AG09319 (cell line): ENCODE measurements at places on chromosomes 1 and 21.
A peak's percentile ranks its signal among the peaks of the same experiment; 100 is the strongest.

- no peak for DNase-seq
Observed at GRCh38 chr1:41048540-41048939, 27.0 kb upstream of the SLFNL1 start.

- peak; percentile 12 for DNase-seq
Observed at GRCh38 chr1:147062956-147063355, 109.3 kb downstream of the PRKAB2 start.

GRCh38 chr1:159291424-159291823 lies 10.7 kb upstream of the FCER1A start:
- no peak for DNase-seq

DNA sequence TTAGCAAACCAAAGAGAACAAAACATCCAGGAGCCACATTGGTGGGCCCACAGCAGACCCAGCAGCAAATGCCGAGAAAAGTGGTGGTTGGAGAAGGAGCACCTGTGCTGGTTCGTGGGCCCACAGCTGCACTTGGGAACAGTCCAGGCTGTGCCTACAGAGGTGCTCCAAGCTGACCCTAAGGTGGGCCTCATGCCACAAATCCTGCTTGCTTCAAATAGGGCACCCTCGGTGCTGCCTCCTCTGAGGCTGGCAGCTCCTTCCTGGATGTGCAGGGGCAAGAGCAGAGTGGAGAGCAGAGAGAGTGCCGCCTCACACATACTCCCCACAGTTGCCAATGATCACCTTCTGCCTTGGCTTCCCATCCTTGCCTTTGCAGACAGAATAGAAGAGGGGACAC lies 40.1 kb downstream of the BMP8A start:
- no peak for DNase-seq

- no peak for DNase-seq
Observed at GRCh38 chr21:38913120-38913892, 107.6 kb downstream of the ETS2 start.

GRCh38 chr1:93708734-93709481 lies 27.3 kb upstream of the BCAR3 start:
- DNase-seq = no peak

GRCh38 chr1:169925505-169926482 lies 32.1 kb upstream of the SCYL3 start:
- DNase-seq = no peak

- DNase-seq = peak; percentile 89
Observed at GRCh38 chr1:201655243-201655642, 116.3 kb downstream of the NAV1 start.

GRCh38 chr1:247855911-247856310 lies 1.1 kb upstream of the TRIM58 start:
- no peak for DNase-seq

DNA sequence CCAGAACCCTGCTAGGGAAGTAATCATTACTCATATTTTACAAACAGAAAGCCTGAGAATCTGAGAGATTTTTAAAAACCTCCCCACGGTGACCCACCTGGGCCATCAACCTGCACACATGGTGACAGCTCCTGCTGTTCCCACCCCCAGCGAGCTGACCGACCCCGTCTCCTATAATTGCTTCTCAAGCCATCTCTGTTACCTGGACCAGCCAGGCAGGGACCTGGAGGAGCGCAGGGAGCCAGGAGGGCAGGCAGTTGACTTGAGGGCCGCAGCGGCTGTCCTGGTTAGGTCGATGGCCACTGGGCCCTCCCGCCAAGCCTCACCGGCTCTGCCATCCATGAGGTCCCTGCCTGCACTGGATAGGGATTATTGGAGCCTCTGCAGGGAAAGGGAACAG lies 7.7 kb downstream of the TFF2 start:
- no peak for DNase-seq

DNA sequence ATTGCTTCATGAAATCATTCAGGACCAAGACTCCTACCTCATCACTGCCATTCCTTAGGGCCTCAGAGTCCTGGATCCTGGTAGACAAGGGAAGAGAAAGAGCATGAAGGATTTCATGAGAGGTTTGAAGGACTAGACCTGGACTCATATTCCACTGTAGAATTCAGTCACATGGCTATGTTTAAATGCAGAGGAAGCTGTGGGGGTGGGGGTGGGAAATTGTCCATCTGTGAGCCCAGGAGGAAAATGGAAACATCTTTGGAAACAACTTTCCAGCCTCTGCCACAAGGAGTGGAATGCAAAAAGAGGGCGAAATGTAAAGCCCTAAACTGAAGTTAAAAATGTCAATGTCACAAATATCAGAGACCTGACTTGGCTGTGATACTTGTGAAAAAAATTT lies 73.0 kb downstream of the BRINP2 start:
- DNase-seq = no peak

DNA sequence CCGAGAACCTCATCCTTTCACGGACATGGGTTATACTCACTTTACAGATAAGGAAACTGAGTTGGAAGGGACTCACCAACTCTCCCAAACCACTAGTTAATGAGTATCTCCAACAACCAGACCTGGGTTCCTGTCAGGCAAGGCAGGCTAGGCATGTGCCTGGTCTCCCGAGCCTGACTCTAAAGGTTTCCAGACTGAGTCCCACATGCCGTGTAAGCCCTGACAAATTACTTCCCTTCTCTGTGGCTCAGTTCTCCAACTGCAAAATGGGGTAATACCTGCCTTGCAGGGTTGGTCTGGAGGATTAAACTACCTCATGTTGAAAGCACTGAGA lies 34.3 kb downstream of the SSBP3 start:
- no peak for DNase-seq

DNA sequence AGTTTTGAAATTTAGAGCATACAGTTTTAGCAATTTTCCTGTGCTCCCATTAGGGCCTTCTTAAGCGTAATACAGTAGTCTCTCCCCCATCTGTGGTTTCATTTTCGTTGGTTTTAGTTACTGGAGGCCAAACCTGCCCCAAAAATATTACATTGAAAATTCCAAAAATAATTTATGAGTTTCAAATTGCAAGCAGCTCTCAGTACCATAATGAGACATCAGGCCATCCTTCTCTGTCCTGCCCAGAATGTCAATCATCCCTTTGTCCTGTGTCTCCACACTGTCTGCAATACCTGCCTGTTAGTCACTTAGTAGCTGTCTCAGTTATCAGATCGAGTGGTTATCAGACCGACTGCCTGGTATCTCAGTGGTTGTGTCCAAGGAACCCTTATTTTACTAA lies 45.4 kb downstream of the ADSS2 start:
- DNase-seq = no peak

GRCh38 chr1:47984175-47984789 lies 12.9 kb downstream of the TRABD2B start:
- DNase-seq = no peak

DNA sequence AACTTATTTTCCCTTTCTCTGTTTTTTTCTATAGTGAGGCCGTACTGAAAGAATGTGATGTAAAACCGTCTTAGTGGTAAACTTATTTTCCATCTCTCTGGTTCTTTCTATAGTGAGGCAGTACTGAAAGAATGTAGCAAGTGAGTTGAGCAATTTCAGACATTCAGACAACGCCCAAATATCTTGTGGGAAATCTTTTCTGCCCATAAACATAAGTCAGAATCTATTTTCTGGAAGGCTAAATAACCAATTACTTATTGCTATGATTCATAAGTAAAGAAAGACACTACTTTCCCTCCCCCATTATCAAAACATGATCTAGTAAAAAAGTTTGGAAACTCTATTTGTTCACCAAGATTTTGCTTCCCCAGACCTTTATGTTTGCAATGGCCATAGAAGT lies 18.8 kb upstream of the SCCPDH start:
- DNase-seq = peak; percentile 82

DNA sequence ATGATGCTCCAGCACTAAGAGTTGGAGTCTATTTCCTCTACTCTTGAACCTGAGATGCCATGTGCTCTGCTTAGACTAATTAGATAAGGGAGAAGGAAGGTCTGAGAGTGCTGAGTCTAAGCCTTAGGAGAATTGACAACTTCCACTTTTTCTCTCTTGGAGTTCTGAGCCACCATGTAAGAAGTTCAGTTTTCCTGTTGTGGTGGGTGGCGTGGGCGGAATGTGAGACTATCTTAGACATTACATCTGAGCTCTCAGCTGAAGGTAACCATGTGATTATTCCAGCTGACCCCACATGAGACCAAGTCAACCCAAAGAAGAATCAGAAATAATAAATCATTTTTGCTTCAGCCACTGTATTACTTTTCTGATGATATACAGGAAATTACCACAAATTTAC lies 404.5 kb upstream of the LRRC7 start:
- DNase-seq = no peak

DNA sequence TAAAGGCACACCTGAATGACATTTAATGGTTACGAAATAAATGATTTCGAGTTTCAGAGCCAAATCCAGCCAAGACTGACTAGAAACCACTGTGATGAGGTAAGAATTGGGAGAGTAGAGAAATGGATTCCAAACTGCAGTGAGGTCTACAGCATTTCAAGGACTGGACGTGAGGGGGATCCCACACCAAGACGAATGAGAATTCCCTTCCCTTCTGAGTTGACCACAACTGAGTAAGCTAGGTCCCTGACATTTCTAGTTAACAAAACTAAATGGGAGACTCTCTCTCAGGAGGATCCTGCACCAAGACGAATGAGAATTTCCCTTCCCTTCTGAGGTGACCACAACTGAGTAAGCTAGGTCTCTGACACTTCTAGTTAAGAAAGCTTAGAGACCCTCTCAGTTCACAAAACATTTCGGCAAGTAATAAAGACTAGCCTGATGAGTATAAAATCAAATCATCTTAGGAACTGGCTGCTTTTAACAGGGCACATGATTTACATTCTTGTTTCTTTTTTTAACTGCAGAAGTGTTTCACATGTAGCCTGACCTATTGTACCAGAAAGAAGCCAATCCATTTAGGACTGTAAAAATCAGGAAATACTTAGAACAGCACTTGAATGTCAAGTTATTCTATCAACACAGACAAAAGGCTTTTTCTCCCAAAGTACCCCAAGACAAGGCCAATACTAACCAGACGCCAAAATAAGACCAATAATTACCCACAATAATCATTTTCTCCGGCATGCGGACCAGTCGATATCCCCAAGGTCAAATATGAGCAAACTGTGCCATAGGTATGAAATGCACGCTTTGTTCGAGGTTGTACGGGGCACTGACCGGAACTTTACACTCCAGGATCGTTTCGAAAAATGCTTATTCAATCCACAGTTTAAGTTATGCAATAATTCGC lies 1.4 kb upstream of the SPATA1 start:
- peak; percentile 19 for DNase-seq

DNA sequence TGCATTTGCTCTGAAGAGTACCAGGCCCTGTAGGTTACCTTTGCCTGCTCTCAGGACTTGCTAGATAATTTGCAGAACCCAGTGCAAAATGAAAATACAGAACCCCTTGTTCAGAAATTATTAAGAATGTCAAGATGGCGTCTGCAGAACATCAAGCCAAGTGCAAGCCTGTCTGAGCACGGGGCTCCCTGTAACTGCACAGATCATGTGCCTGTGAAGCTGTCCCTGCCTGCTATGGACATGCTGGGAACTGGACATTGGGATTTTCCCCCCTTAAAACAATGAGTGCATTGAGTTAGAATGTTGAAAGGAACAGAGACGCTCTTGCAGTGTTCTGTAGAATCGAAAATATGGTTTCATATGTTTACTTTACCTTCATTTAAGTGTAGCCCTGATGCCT lies 2.9 kb downstream of the CLDN14 start:
- no peak for DNase-seq

GRCh38 chr21:43984905-43985689 lies 27.0 kb upstream of the TRAPPC10 start:
- DNase-seq = no peak

GRCh38 chr1:154869351-154870114 lies 548 bp downstream of the KCNN3 start:
- DNase-seq = no peak

- no peak for DNase-seq
Observed at GRCh38 chr1:218468711-218469110, 123.6 kb downstream of the TGFB2 start.

GRCh38 chr1:56644919-56645676 lies at the start of gene PRKAA2:
Gene PRKAA2 (plus strand): TSS chr1:56645314. CDS start chr1:56645388, 74 bp downstream.
- DNase-seq = no peak

- no peak for DNase-seq
Observed at GRCh38 chr21:44260066-44260465, 1.6 kb downstream of the DNMT3L start.

DNA sequence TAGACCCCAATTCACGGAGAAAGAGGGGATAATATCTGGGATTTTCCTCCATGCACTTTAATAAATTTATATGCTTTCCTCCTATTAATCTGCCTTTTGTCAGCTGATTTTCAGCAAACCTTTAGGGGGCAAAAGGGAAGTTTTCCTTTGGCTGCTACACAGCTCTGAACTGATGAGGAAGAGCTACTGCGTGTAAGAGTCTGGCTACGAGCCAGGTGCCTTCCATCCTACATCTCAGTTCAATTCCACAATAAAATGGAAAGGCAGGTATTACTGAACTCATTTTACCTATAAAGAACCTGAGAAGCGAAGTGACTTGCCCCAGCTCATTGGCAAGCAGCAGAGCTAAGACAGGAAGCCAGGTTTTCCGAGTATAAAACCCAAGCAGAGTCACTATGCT lies 28.3 kb upstream of the ZNF326 start:
- DNase-seq = no peak

DNA sequence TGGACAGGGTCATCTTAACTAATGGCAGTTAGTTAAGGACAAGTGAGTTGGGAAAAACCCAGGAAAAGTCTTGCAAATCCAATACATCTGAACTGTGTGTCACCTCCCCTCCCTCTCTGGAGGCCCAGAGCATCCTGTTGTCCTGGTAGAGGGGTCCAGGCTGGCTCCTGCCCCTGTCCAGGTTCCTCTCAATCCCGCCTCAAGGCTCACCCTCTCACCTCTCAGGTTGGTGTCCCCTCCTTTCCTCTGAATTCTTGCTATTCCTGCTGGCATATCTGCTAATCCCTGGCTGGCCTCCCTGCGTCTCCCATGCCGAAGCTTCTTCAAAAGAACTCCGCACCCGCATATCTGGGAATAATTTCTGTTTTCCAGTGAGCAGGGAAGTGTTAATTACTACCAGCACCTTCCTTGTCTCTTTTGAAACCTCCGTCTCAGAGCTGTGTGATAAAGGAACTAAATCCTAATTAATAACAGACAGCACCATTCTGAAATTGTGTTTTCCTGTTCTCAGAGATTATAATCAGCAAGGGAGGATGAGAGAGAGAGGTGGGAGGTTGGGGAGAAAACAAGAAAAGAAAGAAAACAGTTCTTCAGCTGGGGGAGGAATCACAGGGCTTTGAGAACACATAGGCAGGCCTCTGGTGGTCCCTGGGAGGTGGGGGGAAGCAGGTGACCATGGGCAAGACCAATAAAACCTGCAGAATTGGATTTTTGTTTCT lies 568.0 kb downstream of the PTPRU start:
- no peak for DNase-seq

DNA sequence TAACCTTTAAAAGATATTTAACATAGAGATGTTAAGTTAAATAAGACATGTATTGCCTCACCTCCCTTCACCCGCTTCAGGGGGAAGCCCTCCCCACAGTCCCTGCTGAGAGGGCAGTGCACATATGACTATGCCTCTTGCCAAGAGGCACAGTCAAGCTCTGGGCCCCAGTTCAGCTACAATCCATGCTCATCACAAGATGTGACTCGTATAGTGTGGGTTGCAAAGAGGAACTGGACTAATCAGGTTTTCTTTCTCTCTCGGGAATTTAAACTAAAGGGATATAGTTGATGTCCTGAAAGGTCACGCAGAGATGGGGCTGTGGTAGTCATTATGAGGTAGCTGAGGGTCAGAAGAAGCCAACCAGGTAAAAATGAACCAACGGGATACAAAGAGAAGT lies 35.6 kb downstream of the LYST start:
- DNase-seq = peak; percentile 3

- DNase-seq = no peak
Observed at GRCh38 chr1:210922666-210923065, 211.3 kb downstream of the KCNH1 start.

GRCh38 chr1:3857791-3858129 lies 484 bp downstream of the DFFB start:
- DNase-seq = no peak

GRCh38 chr1:147560765-147561471 lies 19.6 kb downstream of the BCL9 start:
- DNase-seq = no peak
